Neural progenitor cell (in vitro differentiated cells): ENCODE measurements at places on chromosomes 3 and 15. TPM values are rescaled to one million over a fixed set of nuclear protein-coding genes. Genes with fewer than 3 reads are reported as not detected.

DNA sequence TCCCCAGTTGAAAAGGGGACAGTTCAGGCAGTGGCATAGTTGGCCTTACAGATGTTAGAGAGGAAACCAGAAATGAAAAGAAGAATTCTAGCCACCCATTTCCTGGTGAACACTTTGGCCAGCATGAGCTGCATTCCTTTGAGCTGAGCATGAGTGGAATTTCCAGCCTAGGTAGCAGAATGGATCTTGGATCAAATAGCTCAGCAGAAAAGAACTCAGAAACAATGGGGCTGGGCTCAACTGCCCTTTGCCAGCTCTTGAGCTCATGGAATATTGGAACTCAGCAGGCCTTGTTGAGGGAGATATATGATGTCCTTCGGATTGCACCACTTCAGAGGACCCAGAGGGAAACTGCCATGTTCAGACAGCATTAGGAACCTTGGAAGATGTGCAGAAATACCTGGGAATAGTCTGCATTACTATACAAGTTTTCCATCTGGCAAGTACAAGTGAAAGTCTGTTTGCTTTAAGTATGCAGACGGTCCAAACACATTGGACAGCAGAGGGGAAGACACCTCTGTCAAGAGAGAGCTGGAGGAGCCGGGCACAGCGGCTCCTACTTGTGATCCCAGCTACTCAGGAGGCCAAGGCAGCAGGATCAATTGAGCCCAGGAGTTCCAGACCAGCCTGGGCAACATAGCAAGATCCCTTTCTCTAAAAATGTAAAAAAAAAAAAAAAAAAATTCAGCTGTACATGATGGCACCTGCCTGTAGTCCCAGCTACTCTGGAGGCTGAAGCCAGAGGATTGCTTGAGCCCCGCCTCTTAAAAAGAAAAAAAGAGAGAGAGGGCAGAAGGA lies 3.1 kb upstream of the CDV3 start:
- DNase-seq = peak; percentile 53
- H3K4me1 ChIP-seq = peaks cover 7% of the 10 kb centered on the region
- H3K27ac ChIP-seq = no peak overlapping the region
- H3K36me3 ChIP-seq = no peaks in the 10 kb centered on the region

GRCh38 chr15:80550219-80550907 lies 144.7 kb upstream of the ABHD17C start:
- H3K27ac ChIP-seq = no peak overlapping the region
- DNase-seq = no peak
- H3K36me3 ChIP-seq = no peaks in the 10 kb centered on the region

GRCh38 chr3:190902292-190902691 lies 39.8 kb upstream of the GMNC start:
- no peaks in the 10 kb centered on the region for H3K27me3 ChIP-seq
- no peak overlapping the region for H3K27ac ChIP-seq
- no peak overlapping the region for H3K4me3 ChIP-seq
- no peaks in the 10 kb centered on the region for H3K36me3 ChIP-seq
- H3K4me1 ChIP-seq = no peaks in the 10 kb centered on the region
- DNase-seq = no peak

GRCh38 chr3:31704591-31705179 lies 172.0 kb downstream of the STT3B start:
- H3K27ac ChIP-seq = no peak overlapping the region
- H3K4me1 ChIP-seq = no peaks in the 10 kb centered on the region
- H3K36me3 ChIP-seq = no peaks in the 10 kb centered on the region

The CCDC9B gene
- total RNA-seq = 0.25 TPM in 1 of 2 replicates, not detected in the other

The WNT5A gene
- total RNA-seq = 3.3 and 5.5 TPM in 2 replicates

The IMPG2 gene
- total RNA-seq = 0.03 and 0.15 TPM in 2 replicates

The UROC1 gene
- total RNA-seq = not detected in 2 replicates
